ENCODE measurements at places on chromosomes 13 and 19. TPM values are rescaled to one million over a fixed set of nuclear protein-coding genes. Genes with fewer than 3 reads are reported as not detected.
A peak's percentile ranks its signal among the peaks of the same experiment; 100 is the strongest.

DNA sequence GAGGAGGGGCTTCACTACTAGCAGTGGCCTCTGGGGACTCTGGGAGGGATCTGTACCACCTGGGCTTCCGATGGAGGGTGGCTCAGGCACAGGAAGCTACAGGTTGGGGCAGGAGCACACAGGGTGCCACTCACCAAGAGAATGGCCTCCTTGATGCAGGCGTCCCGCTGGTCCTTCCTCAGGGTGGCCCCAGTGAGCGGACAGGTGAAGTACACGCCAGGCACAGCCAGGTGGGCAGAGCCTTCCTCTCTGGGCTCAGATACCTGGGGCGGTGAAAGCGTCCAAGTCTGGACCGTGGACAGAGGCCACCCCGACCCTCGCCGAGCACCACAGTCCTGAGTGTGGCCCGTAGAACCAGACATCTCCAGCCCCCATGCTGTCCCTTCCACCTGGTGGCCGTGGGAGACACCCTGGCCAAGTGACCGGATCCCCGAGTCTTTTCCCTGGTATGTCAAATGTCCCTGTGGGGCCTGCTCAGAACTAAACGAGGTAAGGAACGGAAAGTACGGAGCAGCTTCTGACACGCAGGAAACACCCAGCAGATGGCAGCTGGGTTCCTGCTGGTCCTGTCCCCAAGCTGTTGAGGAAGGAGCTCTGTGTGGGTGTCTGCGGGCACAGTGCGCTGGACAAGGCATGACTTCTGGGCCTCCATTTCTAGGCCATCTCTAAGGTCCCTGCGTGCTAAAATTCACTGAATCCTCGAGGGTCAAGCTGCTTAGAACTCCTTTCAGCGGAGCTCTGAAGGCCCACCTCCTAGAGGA lies 5.2 kb downstream of the UBXN6 start:
- DNase-seq, result no peak

The ONECUT3 gene
- polyA plus RNA-seq, result 0.46 TPM

The PPM1N gene
- 0.65 TPM for polyA plus RNA-seq

DNA sequence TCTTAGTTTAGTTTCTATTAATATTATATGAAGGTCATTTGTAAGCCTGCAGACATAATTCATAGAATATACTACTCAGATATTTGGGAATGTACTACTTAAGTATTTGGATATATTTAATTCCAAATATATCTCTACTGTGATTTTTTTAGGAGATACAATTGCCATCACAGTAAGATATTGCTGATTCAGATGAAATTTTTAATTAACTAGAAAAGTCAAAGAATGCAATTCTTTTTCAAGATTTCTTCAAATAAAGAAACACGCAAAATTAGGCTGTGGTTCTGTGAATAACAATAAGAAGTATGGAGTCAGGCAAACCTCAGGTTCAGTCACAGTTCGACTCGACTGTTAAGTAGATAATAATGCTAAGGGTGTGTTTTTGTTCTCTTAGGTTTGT lies 550.4 kb upstream of the GPC6 start:
- no peak for DNase-seq

The DLL3 gene
- 0.15 TPM for polyA plus RNA-seq

The ABCC4 gene
- 0.67 TPM for polyA plus RNA-seq

GRCh38 chr13:97257228-97257755 lies 35.2 kb downstream of the MBNL2 start:
- no peak for DNase-seq

- DNase-seq, result peak; percentile 52
Observed at GRCh38 chr13:57624565-57625435, 6.7 kb upstream of the PCDH17 start.

GRCh38 chr13:79212064-79212619 lies 193.9 kb downstream of the RBM26 start:
- no peak for DNase-seq

The MIDN gene
- polyA plus RNA-seq, result 28.1 TPM

- no peak for DNase-seq
Observed at GRCh38 chr13:46343279-46343994, 43.6 kb downstream of the RUBCNL start.

GRCh38 chr19:39046037-39046821 lies 13.9 kb upstream of the FBXO27 start:
- DNase-seq, result peak; percentile 82

The ZNF585A gene
- 28.6 TPM for polyA plus RNA-seq

The GRK1 gene
- not detected for polyA plus RNA-seq

The FTL gene
- 9,292 TPM for polyA plus RNA-seq

The SLC25A42 gene
- 8.7 TPM for polyA plus RNA-seq

DNA sequence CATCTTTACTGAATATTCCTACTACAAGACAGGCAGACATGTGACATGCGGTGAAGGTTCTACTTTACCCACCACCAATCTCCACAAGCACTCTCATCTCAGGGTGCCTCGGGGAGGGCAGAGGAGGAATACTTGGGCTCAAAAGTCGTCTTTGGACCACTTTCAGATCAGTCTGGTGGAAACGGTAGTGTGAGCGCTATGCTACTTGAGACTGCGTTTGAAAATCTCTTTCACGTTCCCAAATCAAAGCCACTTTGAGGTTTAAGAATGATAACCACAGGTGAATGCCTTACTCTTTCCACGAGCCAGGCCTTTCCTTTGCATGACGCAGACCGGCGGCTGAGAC lies 1.5 kb upstream of the SOX1 start:
- DNase-seq, result no peak

The DCT gene
- not detected for polyA plus RNA-seq

The PMIS2 gene
- not detected for polyA plus RNA-seq

GRCh38 chr13:47081246-47081645 lies 184.4 kb upstream of the HTR2A start:
- no peak for DNase-seq

DNA sequence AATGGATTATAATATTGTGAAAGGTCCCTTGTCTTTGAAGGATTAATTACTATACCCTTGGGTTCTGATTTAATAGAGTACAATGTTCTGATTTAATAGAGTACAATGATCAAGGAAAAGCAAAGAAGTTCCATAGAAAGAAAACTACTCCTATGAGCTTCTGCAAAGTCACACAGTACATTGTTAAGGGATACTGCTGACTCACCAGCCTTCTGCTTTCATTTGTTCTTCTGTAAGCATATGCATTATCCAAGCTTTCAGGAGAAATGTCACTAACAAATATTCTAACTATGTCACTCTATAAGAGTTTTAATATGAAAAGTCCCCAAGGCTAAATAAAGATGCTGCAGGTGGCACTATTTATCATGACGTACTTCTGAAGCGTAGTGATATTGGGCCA lies 396.7 kb downstream of the RFC3 start:
- no peak for DNase-seq

GRCh38 chr19:8194528-8195267 lies 14.5 kb upstream of the CERS4 start:
- no peak for DNase-seq

GRCh38 chr13:75220238-75220542 lies 261.8 kb downstream of the TBC1D4 start:
- DNase-seq, result no peak

GRCh38 chr19:1811472-1811894 lies 593 bp downstream of the ATP8B3 start:
- DNase-seq, result peak; percentile 93

DNA sequence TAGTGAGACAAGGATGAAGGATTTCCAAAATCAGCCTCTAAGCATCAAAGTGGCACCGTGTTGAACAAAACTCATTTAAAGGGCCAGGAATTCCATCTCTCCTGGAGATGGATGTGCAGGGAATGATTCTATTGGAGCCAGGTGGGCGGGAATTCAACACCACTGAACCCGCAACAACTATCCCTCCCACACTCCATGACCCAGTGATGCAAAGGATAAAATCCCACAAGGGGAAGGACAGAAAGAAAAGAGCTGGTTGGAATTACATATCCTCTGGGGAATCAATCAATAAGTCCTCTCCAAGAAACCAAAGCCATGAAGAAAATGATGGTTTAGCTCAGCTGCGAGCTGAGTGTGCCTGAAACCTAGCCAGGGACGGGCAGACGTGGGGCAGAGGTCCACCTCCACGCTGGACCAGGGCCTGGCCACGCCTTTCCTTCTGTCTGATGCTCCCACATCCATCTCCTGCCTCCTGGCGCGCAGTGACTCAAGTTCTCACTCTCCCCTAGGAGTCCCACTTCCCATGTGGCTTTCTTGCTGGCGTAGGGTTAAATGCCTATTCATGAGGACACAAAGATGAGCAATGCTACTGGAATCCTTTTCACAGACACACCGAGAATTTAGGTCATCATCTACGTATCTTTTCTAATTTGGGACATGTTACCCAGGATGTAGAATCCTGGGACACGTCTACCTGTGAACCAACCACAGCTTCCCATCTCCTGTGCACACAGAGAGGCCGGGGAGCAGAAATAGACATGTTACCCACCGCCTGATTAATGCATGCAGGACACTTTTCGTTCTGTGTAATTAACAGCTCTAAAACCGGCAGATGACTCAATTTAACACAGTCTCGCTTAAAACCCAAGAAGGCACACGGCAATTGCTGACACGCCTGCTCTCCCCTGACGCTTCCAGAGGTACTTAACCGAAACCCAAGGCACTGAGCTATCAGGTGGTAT lies 48.6 kb downstream of the PEPD start:
- no peak for DNase-seq

GRCh38 chr19:41305927-41306793 lies 3.8 kb upstream of the CCDC97 start:
- DNase-seq, result no peak

- DNase-seq, result no peak
Observed at GRCh38 chr13:59495936-59496512, 667.7 kb downstream of the DIAPH3 start.

GRCh38 chr13:111022241-111022640 lies 92.9 kb upstream of the ARHGEF7 start:
- no peak for DNase-seq

DNA sequence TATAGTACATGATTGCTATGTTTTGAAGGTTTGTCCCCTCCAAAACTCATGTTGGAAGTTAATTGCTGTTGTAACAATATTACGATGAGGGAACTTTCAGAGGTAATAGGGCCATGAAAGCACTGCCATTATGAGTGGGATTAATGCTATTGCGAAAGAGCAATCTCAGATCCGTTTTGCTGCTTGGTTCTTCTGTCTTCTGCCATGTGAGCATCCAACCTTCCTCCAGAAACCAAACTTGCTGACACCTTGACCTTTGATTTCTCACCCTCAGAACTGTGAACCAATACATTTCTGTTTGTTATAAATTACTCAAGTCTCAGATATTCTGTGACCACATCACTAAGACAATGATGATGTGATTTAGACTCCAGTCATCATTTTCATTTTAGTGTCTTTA lies 2590.9 kb downstream of the PCDH9 start:
- no peak for DNase-seq

DNA sequence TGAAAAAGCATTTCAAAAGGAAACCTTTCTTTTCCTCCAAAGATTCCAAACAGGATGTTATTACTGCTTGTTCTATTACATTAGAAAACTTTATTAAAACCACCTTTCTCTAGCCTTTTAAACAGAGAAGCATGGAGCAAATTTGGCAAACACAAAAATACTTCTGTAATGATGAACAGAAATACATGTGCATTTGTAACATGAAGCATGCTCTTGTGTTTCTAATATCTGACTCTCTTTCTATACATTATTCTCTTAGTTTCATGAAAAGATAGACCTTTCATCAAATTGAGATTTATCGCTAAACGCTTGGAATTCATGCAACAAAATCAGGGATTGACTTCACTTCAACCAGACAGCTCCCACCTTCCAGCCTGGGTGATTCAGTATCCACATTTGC lies 152.8 kb upstream of the IRS2 start:
- no peak for DNase-seq

GRCh38 chr19:29881386-29881785 lies 60.7 kb upstream of the URI1 start:
- no peak for DNase-seq

- no peak for DNase-seq
Observed at GRCh38 chr19:52492994-52493470, 34.4 kb upstream of the ZNF808 start.

GRCh38 chr19:5308451-5309437 lies 31.9 kb downstream of the PTPRS start:
- no peak for DNase-seq

DNA sequence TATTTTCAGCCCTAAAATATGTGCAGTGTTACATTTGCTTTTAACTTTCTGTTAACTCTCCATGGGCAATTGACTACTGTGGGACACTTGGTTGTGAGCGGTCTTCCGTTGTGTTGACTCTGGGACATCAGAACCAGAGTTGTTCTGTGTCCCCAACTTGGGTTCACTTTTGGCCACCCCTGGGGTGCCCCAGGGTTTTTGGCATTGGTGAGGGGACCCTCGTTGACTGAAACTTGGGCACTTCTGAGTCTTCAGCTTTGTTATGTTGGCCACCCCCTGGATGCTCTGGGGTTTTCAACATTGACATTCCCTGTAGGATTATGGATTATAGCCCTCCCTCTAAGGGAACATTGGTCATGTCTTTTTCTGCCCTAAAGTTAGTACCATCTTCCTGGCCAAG lies 57.1 kb downstream of the OR10H4 start:
- no peak for DNase-seq

- DNase-seq, result no peak
Observed at GRCh38 chr13:107937848-107938247, 277.5 kb downstream of the LIG4 start.

GRCh38 chr13:106494506-106494905 lies 41.0 kb downstream of the EFNB2 start:
- peak; percentile 70 for DNase-seq

- DNase-seq, result no peak
Observed at GRCh38 chr13:33364192-33364591, 78.6 kb upstream of the STARD13 start.

GRCh38 chr13:42977219-42977659 lies 14.8 kb downstream of the EPSTI1 start:
- DNase-seq, result no peak

The RFC3 gene
- polyA plus RNA-seq, result 2.2 TPM

The RAB20 gene
- polyA plus RNA-seq, result 63.0 TPM

- no peak for DNase-seq
Observed at GRCh38 chr13:100423375-100423774, 165.2 kb downstream of the GGACT start.

DNA sequence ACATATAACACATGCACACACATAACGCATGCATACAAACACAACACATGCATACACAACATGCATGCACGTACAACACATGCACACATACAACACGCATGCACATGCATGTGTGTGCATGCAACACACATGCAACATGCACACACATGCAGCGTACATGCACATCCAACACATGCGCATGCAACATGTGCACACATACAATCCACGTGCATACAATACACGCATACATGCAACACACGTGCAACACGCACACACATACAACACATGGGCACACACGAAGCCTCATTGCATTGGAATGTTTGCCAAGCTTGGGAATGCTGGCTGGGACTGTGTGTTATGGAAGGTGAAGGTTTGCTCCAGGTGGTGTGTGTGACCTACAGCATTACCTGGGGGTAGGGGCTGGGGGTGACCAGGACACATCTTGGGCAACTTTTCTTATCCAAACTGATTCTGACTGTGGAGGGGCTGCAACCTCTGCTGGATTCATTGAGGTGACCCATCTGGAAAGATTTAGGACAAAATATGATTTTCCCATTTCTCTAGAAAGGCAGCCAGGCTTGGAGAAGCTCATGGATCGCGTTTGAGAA lies 58.9 kb downstream of the SPACA7 start:
- DNase-seq, result no peak

Data from small intestine (tissue), 16 donors.